ENCODE measurements at places on chromosomes 11 and 22. TPM values are rescaled to one million over a fixed set of nuclear protein-coding genes. Genes with fewer than 3 reads are reported as not detected.

SCN3B gene
- total RNA-seq = 0.31 TPM

TRIM49C gene
- total RNA-seq = not detected

FAM83F gene
- 41.0 TPM for total RNA-seq

- DNase-seq = no peak
Measured at GRCh38 chr22:32967386-32968101, 90.6 kb downstream of the SYN3 start.

GRCh38 chr11:23318670-23319069 lies 458.4 kb upstream of the CCDC179 start:
- peak; percentile 71 for DNase-seq
